RKO (cell line): ENCODE measurements at places on chromosomes 6 and 20.

DNA sequence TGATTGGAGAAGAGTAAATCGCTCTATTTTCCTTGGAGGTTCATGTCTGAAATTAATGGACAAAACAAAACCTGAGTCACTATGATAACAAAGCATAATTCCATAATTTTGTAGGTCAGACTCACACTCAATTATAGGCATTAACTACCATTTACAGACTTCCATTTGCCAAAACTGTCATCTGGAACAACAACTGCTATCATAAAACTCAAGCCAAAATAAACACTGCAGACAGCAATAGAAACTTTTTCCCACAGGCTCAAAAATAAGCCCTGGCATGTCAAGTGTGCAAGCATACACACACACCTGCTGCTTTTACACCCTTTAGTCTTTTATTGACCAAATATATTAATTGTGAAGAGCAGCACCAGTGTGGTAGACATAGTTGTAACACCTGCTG, 7.1 kb downstream of the MRPS10 start:
- DNase-seq: no peak

- no peak for DNase-seq
These were observed 483 bp upstream of the SERPINB1 start for GRCh38 chr6:2842139-2842552.

GRCh38 chr6:169912266-169913095, 161.1 kb downstream of the ERMARD start:
- DNase-seq: no peak

DNA sequence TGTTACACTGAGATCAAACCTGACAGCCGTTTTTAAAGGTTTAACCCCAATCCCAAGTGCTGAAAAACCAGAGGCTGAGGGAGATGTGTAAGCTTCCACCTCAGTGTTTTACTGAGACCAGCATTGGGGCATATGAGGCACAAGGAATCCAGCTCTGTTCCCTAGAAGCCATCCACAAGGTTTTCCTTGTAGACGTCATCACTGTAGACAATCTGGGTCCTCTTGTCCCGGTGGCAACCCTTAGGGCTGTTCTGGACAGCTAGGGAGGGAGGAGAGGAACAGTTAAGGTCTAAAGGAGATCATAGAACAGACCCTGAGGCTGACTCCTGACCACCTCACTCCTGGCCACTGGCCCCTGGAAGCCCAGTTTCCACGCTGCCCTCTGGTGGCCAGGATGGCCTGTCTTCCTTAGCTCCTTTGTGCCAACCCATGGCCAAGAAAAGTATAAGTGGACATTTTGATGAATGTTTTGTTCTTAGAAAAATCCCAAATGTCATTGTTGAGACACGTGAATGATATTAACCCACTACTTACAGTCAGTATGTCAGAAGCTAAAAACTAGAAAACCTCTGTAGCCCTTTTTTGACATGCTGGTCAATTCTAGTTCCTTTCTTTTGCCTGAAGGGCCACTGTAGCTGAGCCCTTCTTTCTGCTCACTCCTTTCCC, 6.4 kb downstream of the CFB start:
- peak; percentile 63 for DNase-seq

DNA sequence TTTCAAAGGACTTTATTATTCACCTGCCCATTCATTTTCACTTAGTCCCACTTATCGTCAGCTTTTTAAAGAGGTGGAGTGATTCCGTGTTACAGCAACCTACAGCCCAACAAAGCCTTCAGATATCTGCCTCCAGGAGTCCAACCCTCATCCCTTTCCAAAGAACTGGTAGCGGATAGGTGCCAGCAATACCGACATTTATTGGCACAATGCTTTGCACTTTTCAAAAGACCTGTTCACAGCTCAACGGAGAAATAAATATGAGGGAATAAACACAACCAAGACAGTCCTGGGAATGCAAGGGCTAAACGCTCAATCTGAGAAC, 819 bp upstream of the MTRF1L start:
- peak; percentile 46 for DNase-seq
